ENCODE measurements at places on chromosomes 3 and 15. TPM values are rescaled to one million over a fixed set of nuclear protein-coding genes. Genes with fewer than 3 reads are reported as not detected.

DNA sequence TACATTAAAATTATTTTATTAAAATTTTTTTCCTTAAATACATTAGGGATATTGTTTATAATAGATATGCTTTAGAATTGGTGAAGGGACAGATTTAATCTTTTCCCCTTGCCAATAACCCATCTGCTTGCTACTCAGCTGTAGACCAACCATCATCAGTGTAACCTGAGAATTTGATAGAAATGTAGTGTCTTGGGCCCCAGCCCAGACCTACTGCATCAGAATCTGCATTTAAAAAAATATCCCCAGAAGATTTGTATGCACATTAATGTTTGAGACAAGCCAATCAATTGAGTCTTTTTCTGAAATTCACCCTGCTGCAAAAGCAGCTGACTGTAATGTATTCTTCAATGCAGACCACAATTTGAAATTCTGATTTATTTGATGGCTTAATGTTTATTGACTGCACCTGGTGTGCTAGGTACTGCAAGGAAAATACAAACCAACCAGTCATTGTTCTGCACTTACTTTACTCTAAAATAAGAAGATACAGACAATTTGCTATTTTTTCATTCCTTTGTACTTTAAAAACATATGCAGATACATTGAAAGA is 190.7 kb upstream of the SGO1 start:
- H3K4me3 ChIP-seq: no peak overlapping the region
- H3K36me3 ChIP-seq: no peaks in the 10 kb centered on the region
- H3K27me3 ChIP-seq: peaks cover 2% of the 10 kb centered on the region
- no peak overlapping the region for H3K27ac ChIP-seq
- peaks cover 19% of the 10 kb centered on the region for H3K4me1 ChIP-seq
- no peak for DNase-seq

Gene ACP3
- total RNA-seq: 0.44 TPM

Gene HAPLN3
- total RNA-seq: 137 TPM

DNA sequence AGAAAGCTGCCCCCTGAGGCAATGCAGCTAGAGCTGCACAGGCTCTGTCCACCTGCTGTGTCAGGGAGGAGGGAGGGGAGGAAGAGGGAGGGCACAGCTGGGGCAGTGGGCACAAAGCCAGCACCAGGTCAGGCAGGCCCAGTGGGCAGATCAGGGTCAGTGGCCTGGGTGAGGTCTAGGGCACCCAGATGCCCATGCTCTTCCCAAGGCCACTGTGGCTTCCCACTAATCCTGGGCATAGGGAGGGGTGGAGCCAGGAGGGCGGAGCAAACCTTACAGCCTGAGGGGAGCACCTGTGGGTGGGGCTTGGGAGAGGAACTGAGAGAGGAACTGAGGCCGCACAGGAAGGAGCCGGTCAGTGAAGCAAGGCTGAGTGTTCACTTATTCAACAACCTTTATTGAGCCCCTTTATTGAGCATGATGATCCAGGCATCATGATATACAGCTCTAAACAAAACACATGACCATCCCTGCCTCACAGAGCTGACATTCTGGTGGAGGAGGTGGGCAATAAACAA is 55.0 kb downstream of the RHCG start:
- H3K4me3 ChIP-seq: no peak overlapping the region
- H3K27ac ChIP-seq: no peak overlapping the region
- peaks cover 9% of the 10 kb centered on the region for H3K4me1 ChIP-seq
- DNase-seq: no peak
- H3K27me3 ChIP-seq: peaks cover 17% of the 10 kb centered on the region
- H3K36me3 ChIP-seq: peaks cover 4% of the 10 kb centered on the region

Gene SI
- total RNA-seq: not detected

GRCh38 chr15:90232941-90233386 is 777 bp downstream of the CIB1 start:
- peak overlapping the region; percentile 48 for H3K27ac ChIP-seq
- peak overlapping the region; percentile 80 for H3K4me3 ChIP-seq
- H3K4me1 ChIP-seq: peaks cover 14% of the 10 kb centered on the region
- H3K36me3 ChIP-seq: peaks cover 15% of the 10 kb centered on the region
- DNase-seq: no peak
- H3K27me3 ChIP-seq: peaks cover 1% of the 10 kb centered on the region

DNA sequence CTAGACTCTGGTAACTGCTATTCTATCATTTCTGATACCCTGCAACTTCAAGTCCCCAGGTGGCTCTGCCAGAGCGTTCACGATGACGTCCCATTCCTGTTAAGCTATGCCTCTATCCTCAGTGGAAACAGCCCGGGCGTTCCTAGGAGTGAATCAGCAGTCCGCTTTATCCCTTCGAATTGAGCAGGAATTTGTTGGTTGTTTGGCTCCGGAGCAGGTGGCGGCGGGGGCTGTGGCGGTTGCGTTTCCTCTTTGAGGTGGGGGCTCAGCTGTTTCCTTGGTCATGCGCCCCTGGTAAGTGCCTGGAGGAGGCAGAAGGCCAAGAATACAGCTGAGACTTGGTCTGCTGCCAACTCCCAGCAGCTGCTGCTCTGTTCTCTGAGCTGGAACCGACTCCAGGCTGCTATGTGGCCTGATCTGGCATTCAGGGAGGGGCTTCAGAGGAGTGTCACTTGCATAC is 25.2 kb downstream of the ARPP21 start:
- H3K27ac ChIP-seq: no peak overlapping the region
- peak; percentile 8 for DNase-seq
- H3K4me3 ChIP-seq: no peak overlapping the region
- no peaks in the 10 kb centered on the region for H3K36me3 ChIP-seq
- peaks cover 21% of the 10 kb centered on the region for H3K4me1 ChIP-seq

Gene HRH1
- total RNA-seq: 0.90 TPM

GRCh38 chr15:57730876-57731275 is 24.4 kb downstream of the POLR2M start:
- no peak for DNase-seq
- no peaks in the 10 kb centered on the region for H3K36me3 ChIP-seq
- H3K4me3 ChIP-seq: no peak overlapping the region
- H3K4me1 ChIP-seq: peaks cover 10% of the 10 kb centered on the region
- no peak overlapping the region for H3K27ac ChIP-seq

- H3K27me3 ChIP-seq: peaks cover 4% of the 10 kb centered on the region
- DNase-seq: no peak
- H3K4me1 ChIP-seq: no peaks in the 10 kb centered on the region
- no peak overlapping the region for H3K4me3 ChIP-seq
- no peak overlapping the region for H3K27ac ChIP-seq
These were observed 23.6 kb upstream of the KIF23 start for GRCh38 chr15:69390575-69390974.

DNA sequence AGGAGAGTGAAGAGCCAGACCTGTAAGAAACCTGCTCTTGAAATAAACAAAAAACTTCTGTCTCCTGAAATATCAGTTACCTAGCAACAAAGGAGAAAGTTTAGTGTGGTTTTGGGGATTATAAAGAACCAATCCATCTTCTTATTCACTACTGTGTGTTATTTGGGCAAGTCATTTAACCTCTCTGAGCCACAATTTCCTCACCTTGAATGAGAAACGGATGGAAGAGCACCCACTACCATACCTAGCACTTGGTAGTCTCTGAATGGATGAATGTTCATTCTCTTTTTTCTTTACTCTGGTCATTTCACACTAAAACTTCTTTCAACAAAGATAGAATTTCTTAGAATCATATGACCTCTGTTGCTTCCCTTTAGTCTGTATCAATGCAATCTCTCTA is 45.2 kb downstream of the PTPN9 start:
- H3K4me3 ChIP-seq: no peak overlapping the region
- peak overlapping the region; percentile 31 for H3K27ac ChIP-seq
- no peak for DNase-seq
- peaks cover 7% of the 10 kb centered on the region for H3K4me1 ChIP-seq

DNA sequence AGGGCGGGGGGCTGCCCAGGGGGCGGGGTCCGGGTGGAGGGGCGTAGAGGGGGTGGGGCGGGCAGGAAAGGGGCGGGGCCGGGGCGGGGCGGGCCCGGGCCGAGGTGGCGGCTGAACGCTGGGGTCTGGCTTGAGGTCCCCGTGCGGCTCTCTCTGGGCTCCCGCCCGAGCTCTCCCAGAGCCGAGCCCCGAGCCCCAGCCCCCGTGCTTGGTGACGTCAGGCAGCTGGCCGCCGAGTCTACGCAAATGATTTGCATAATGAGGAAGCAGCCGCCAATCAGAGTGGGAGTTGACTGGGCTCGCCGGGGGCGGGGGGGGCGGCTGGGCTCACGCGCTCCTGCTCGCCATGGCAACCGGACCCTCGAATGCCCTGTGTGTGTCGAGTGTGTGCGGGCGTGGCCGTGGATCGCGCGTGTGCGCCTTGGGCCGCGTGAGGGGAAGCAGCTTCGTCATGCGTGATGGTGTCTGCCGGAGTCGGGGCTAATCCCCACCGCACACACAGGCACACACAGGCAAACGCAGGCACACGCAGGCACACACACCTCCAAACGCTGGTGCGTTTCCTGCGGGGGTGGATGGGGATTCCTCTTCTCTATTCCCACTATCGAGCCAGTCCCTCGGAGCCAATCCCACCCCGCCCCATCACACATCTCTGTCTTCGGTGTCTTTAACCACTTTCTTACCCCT is at the start of gene CELF6:
CELF6 (minus strand) TSS at position 173 of the 687 bp plus-strand sequence. CDS start 283 bp downstream, outside the sequence.
- H3K27ac ChIP-seq: peak within 1 kb of the TSS; percentile 74
- H3K27me3 ChIP-seq: peaks cover 10% of the 10 kb centered on the region
- peaks cover 9% of the 10 kb centered on the region for H3K36me3 ChIP-seq
- peak within 1 kb of the TSS; percentile 89 for H3K4me3 ChIP-seq
- H3K4me1 ChIP-seq: peaks cover 11% of the 10 kb centered on the region
- DNase-seq: peak; percentile 76

Gene ACKR2
- total RNA-seq: 3.8 TPM

Gene ETV5
- total RNA-seq: 40.6 TPM

Gene RHCG
- not detected for total RNA-seq

GRCh38 chr3:11928381-11928780 is 75.8 kb upstream of the SYN2 start:
- no peak overlapping the region for H3K4me3 ChIP-seq
- H3K4me1 ChIP-seq: no peaks in the 10 kb centered on the region
- no peak for DNase-seq
- H3K27me3 ChIP-seq: peaks cover 2% of the 10 kb centered on the region
- no peaks in the 10 kb centered on the region for H3K36me3 ChIP-seq

- H3K36me3 ChIP-seq: no peaks in the 10 kb centered on the region
- H3K27me3 ChIP-seq: peaks cover 3% of the 10 kb centered on the region
- H3K27ac ChIP-seq: no peak overlapping the region
- H3K4me1 ChIP-seq: no peaks in the 10 kb centered on the region
These were observed 406.7 kb upstream of the NR2F2 start for GRCh38 chr15:95923792-95924191.

Gene SLC2A2
- not detected for total RNA-seq

Gene IQCB1
- total RNA-seq: 22.5 TPM

Gene ST3GAL6
- 6.5 TPM for total RNA-seq

- peaks cover 10% of the 10 kb centered on the region for H3K4me1 ChIP-seq
- H3K4me3 ChIP-seq: no peak overlapping the region
- H3K36me3 ChIP-seq: no peaks in the 10 kb centered on the region
- no peak for DNase-seq
- no peak overlapping the region for H3K27ac ChIP-seq
- no peaks in the 10 kb centered on the region for H3K27me3 ChIP-seq
These were observed 74.7 kb upstream of the ZNF385D start for GRCh38 chr3:21825684-21826083.

- H3K27me3 ChIP-seq: peaks cover 4% of the 10 kb centered on the region
- H3K4me3 ChIP-seq: no peak overlapping the region
- H3K27ac ChIP-seq: no peak overlapping the region
These were observed 23.4 kb downstream of the FOXL2 start for GRCh38 chr3:138923531-138923994.

- no peaks in the 10 kb centered on the region for H3K27me3 ChIP-seq
- no peak overlapping the region for H3K27ac ChIP-seq
- H3K4me1 ChIP-seq: no peaks in the 10 kb centered on the region
- no peak for DNase-seq
- H3K36me3 ChIP-seq: no peaks in the 10 kb centered on the region
These were observed 96.7 kb upstream of the NECTIN3 start for GRCh38 chr3:110974902-110975301.

Gene RYR3
- 4.8 TPM for total RNA-seq

DNA sequence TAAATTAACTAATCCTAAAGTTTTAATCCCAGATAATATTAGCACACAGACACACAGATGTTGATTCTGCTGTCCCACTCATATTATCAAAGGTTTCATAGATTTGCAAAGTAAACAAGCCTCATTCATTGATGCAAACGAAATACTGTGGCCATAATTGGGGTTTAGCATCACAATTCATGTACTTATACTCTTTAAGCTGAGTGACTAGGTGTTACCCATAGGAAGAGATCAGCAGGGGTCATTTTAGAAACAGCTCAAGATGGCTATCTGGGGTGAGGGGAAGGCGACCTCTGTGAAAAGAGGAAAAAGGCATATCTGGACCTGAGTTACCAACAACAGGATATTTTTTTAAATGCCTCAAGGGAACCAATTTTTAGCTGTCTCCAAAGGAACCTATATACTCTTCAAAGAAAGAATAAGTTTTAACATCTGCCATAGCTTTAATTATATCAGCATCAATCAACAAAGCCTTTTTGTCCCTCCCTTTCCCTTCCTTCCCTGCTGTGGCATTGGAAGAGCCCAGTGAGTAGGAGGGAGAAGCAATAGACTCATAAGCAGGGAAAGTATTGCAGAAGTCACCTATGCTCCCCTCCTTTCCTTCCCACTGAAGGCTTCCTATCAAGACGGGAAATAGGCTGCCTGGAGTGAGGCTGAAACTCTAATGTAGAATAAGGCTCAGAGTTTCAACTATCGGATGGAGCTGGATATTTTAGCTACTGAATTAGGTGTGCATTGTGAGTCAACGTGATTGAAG is 553.4 kb downstream of the ZIC1 start:
- H3K36me3 ChIP-seq: no peaks in the 10 kb centered on the region
- no peak overlapping the region for H3K4me3 ChIP-seq
- no peak overlapping the region for H3K27ac ChIP-seq
- no peaks in the 10 kb centered on the region for H3K27me3 ChIP-seq
- peaks cover 6% of the 10 kb centered on the region for H3K4me1 ChIP-seq

Gene CRYGS
- 5.8 TPM for total RNA-seq

DNA sequence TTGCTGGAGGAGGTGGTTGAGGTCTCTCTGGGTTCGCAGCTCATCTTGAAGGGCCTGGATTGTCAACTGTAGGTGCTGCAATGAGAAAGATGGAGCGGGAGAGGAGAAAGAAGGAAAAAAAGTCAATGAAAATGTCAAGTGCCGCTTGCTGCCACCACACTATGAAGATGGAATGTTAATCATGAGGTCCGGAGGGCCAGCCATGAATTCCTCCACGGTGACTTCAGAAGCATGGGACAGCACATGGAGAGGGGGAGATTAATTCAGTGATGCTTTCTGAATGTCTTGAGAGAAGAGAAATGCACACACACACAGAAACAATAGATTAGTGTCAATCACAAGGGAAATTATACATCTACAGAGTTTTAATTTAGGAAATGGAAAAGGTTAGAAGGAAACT is 171.9 kb downstream of the ERC2 start:
- DNase-seq: no peak
- no peak overlapping the region for H3K27ac ChIP-seq
- no peaks in the 10 kb centered on the region for H3K4me1 ChIP-seq
- peaks cover 2% of the 10 kb centered on the region for H3K27me3 ChIP-seq

Gene GOLGA6L7
- not detected for total RNA-seq

GRCh38 chr3:124149771-124150170 is 157.8 kb upstream of the ROPN1 start:
- H3K4me3 ChIP-seq: no peak overlapping the region
- H3K4me1 ChIP-seq: peaks cover 40% of the 10 kb centered on the region
- no peak for DNase-seq
- no peak overlapping the region for H3K27ac ChIP-seq
- H3K27me3 ChIP-seq: peaks cover 6% of the 10 kb centered on the region

Gene NR2E3
- total RNA-seq: not detected

- DNase-seq: no peak
- H3K4me3 ChIP-seq: no peak overlapping the region
- no peaks in the 10 kb centered on the region for H3K36me3 ChIP-seq
- peak overlapping the region; percentile 76 for H3K27ac ChIP-seq
- peaks cover 1% of the 10 kb centered on the region for H3K27me3 ChIP-seq
These were observed 30.9 kb downstream of the HES1 start for GRCh38 chr3:194166682-194167479.

Data from endothelial cell (in vitro differentiated cells).